ENCODE measurements at places on chromosomes 1 and 21. TPM values are rescaled to one million over a fixed set of nuclear protein-coding genes. Genes with fewer than 3 reads are reported as not detected.

TNN gene
- polyA plus RNA-seq = 4.0 TPM

CLDN19 gene
- 0.51 TPM for polyA plus RNA-seq

DNA sequence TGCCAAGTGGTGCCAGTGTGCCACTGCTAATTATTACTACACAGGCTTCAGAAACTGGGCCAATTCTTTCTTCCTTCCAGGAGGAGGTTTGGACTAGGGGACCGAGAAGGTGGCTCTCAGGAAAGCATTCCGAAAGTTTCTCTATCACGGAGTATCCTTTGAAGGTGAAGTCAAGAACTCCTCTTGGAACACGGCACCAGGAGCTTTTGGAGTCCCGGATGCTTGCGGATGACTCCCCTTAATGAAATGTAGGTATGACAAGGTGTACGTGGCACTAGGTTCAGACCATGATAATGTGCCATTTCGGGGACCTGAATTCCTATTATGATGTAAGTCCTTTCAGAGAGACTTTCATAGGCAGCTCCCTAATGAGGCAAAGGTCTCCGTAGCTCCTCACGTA is 634.1 kb downstream of the KIF26B start:
- DNase-seq = no peak

DNA sequence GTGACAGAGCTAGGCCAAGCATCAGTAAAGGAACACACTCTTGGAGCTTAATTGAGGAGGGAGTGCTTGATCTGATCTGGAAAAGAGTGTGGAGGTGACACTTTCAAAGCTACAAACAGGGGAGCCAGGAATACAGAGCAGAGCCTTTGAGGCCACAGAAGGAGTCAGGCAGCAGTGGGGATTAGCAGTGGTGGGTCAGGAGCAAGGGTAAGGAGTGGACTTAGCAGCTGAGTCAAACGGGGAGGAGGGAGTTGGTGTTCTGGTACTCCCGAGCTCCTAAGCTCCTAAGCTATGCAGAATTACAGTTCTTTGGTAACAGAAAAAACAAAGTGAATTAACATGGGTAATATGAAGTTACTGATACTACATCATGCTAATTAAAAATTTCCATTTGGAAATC is 14.5 kb downstream of the RAB4A start:
- DNase-seq = no peak
